Breast epithelium (tissue), 4 donors: ENCODE measurements at places on chromosomes 4 and X.

DNA sequence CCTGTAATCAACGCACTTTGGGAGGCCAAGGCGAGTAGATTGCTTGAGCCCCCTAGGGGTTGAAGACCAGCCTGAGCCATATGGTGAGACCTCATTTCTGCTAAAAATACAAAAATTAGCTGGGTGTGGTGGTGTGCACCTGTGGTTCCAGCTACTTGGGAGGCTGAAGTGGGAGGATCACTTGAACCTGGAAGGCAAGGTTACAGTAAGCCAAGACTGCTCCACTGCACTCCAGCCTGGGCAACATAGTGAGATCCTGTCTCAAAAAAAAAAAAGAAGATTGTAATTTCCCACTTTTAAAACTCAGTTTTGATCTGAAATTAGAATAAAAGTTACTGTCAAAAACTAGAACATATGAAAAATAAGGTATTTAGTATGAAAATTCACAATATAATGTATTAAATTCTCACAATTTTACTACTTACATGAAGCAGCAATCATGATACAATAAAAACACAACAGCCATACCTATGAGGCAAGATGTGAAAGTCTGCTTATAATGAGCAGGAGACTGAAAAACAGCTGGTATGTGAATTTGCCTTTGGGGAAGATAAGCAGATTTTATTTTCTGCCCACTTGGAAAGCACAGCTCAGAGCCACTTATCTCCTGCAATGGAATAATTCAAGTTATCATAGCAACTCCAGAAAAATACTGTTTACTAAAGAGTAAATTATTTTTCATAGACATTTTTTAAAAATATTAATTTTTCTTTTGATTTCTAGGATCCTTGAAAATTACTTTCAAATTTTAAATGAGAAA is 50.6 kb downstream of the ZGRF1 start:
- DNase-seq = no peak

DNA sequence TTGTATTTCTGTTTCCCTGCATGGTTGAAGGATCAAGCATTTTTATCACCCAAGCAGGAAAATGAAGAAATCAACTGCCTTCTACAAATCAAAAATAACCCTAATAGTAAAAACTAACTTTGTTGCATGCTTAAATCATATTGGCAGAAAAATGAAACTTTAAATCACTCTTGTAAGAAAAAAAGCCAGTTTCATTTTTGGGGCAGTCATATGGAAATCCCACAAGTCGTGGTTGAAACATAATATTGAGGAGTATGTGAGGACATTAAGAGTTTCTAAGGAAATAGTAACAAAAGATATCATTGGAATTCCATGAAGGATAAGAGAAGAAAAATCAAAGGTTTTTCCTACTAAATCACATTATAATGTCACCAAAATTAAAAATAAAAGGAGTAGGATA is 8.4 kb downstream of the TEC start:
- no peak for DNase-seq

- DNase-seq = no peak
Observed at GRCh38 chr4:163172647-163173046, 6.0 kb upstream of the NAF1 start.

DNA sequence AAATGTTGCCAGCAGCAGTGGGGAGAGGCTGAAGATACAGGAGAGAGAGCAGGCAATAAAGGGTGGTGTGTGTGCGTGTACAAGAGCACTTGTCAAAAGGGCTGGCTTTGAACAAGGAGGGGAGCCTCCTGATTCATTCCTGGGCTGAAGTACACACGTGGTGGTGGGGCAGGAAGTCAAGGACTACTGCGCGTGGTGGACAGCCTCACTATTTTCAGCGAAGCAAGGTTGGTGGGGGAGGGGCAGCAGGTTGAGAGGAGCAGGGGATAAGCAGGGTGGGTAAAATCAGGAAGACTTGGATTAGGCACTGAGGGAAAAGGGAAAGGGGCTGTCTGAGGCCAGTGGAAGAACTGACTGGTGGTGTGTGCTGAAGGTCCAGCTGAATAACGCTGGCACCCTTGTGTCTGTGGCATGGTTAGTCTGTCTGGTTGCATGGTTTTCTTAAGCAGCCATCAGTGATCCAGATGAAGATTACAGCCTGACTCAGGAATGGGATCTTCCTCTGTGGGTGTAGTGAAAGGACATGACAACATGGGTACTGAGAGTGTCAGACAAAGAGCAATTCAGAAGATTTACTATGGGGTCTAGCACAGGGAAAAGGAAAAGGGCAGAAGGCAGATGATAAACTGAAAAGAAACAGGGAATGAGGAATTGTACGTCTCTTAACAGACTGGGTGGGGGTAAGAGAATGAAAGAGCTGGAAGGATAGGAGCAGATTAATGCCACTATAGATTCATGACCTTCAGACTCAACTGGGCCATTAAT is 149.8 kb downstream of the CHM start:
- no peak for DNase-seq

GRCh38 chr4:576991-577498 is 950 bp upstream of the TMEM271 start:
- DNase-seq = no peak

DNA sequence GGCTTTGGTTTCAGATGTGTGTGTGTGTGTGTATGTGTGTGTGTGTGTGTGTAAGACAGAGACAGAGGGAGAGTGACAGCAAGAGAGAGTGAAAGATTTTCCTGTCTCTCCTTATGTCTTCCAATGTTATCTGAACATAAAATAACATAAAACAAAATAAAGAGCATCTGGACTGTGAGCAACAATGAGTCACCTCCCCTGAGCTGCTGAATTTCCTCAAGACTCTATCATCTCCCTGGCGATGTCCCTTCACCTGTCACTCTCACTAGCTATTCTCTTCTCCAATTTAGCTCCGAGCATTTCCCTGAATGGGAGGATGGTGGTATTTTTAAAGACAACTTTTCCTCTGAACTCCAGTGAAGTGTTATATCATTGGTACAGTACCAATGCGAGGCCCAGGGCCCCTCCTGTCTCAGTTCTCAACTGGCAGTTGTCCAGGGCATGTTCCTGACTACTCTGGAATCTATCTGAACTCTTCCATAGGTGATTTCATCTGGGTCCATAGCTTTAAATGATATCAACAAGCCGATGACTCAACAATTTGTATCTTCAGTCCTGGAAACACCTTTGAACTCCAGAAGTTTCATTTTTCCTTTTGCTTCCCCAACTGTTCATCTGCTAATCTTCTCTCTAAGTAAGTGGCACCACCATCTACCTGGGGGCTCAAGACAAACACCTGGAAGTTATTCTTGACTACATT is 195.0 kb upstream of the CLNK start:
- DNase-seq = no peak

GRCh38 chr4:23734000-23734399 is 155.8 kb downstream of the PPARGC1A start:
- DNase-seq = no peak

DNA sequence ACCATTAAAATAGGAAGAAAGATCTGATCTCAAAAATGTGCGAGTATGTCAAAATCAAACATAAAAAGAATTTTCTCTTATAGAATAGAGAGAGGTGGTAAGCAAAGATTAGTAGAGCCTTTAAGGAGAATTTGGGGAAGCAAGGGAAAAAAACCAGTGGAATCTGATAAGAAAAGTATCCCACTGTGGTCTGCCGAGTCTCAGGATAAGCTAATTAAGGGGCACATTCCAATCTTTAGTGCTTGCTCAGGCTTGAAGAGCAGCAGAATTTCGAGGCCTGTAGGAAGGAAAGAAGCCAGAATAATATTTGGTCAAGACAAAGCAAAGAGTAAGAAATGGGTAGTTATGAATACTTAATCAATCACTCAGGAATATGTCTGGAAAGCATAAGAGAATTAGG is 13.0 kb downstream of the STATH start:
- DNase-seq = no peak

DNA sequence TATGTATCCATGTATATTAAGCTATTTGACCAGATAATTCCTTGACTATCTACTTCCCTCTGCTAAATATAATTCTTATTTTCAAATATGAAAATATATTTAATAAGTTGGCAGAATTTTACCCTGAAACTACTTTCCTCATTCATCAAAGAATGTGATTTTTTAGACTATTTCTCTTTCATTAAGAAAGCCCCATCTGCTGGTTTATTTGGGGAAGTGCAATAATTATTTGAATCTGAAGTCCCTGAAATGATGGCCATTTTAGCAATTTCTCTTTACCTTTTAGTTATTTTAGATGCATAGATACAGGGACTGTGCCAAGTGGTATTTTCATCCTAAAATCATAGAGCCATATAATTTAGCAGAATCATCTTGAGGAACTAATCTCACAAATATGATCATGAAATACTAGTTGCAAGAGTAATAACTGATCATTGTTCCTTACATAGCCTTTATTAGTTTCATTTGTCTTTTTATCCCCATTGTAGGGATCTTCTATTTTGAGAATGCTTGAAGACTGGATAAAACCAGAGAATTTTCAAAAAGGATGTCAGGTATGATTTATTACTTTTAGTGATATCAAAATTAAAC is 39.0 kb downstream of the ENPEP start:
- DNase-seq = no peak

- DNase-seq = no peak
Observed at GRCh38 chr4:77007358-77008230, 58.0 kb downstream of the SEPTIN11 start.

GRCh38 chr4:47209833-47210232 is 178.5 kb downstream of the GABRB1 start:
- no peak for DNase-seq

- no peak for DNase-seq
Observed at GRCh38 chr4:55768291-55768690, 51.3 kb upstream of the EXOC1L start.

GRCh38 chr4:14659286-14659685 is 343.0 kb upstream of the CPEB2 start:
- DNase-seq = no peak

- DNase-seq = no peak
Observed at GRCh38 chr4:122525865-122526264, 69.3 kb upstream of the IL2 start.

DNA sequence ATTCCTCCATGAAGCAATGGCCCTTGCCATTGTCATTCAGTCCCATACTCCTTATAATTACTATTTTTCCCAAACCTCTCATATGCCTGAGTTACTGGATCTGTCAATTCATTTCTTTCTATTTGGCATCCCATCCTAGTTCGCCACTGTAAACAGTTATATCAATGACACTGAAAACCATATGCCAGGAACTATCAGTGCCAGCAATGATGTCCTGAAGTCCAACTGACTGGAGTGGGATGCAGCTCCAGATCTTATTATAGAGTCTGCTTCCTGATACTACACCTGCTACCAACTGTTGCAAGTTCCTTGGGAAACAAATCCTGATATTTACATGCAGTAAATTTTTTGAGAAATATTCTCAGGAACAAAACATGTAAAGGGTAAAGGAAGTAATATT is 27.0 kb upstream of the BANK1 start:
- DNase-seq = no peak

DNA sequence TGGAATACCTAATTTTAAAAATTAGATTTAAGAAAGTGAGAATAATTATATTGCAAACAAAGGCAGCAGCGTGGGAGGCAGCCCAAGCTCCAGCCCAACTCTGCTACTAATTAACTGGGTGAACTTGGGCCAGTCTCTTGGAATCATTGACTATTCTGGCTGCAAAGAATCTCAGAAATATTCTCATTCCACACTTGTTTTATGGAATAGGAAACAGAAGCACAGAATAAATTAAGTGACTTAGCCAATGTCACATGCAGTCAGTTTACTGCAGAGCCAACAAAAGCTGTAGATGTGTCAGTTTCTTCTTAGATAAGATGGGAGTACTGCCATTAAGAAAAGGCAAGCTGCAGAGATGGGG is 132.6 kb upstream of the FAM9B start:
- DNase-seq = no peak

DNA sequence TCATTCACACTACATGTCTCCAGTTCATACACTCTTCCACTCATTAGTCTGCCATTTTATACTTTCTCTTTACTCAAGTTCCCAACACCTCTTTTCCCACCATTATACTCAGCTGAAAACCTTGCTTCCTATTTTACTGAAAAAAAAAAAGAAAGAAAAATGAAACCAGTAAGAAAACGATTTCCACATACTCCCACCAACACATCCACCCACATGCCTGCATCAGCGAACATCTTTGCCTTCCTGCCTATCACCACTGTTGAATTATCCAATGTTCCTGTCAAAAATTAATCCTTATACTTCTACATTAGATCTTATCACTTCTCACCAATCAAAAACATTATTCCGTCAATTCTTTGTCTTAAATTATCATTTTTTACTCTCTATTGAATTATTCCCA is 188.1 kb upstream of the FAM241A start:
- DNase-seq = no peak

GRCh38 chr4:33831442-33832066 is 2412.8 kb downstream of the ARAP2 start:
- no peak for DNase-seq

- no peak for DNase-seq
Observed at GRCh38 chr4:157141976-157142375, 66.0 kb downstream of the GLRB start.

GRCh38 chr4:181566490-181566889 is 676.7 kb upstream of the TENM3 start:
- no peak for DNase-seq

DNA sequence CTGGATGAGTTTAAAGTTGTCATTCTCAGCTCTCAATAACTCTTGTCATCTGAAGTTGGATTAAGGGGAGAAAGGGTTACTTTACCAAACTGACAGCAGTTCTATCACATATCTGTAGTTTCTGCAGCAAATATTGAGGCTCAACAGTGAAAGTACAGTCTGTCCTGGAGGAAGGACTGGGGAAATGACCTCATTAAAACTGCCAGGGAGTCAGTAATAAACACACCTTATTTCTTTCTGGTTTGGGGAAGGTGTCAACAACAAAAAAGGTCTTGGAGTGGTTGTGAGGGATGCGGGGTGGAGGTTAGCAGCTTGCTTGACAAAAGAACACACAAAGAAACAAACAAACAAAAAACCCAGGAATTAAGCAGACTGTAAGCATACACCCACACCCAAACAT is 1418.0 kb downstream of the STIM2 start:
- no peak for DNase-seq

- DNase-seq = no peak
Observed at GRCh38 chrX:1305411-1305810, 31.2 kb upstream of the IL3RA start.

DNA sequence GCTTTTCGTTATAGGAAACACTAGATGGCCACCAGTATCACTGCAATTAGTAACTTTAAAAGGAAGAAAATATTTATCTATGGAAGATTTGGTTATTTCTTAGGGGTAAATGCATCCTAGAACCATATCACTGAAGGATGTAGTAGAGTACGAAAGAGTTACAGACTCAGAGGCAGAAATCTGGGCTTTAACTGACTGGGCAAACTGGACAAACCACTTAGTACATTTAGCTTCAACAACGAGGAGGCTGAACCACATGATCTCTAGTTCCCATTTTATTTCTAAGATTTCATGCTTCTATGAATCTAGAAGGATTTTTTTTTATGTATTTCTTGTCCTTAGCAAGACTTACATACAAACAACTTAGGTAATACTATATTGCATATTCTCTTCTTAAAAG is 93.0 kb downstream of the SMARCA5 start:
- no peak for DNase-seq

DNA sequence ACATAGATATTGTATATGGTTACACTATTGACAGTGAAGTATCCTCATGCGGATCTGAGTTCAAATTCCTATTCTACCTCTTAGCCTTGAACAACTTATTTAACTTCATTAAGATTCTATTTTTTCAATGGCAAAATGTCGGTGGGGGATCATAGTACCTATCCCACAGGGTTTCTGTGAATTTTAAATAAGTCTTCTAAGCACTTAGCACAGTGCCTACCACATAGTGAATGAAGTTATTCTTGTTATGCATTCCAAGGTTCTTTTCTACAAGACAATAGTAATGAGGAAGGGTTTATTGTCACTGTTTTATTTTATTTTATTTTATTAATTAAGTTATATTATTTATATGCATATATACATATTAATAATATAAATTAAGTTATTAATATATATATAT is 8.8 kb upstream of the ENAM start:
- DNase-seq = no peak
